ENCODE measurements at places on chromosomes 3 and 15.

- DNase-seq: no peak
Observed at GRCh38 chr3:101858464-101859030, 9.2 kb downstream of the NFKBIZ start.

DNA sequence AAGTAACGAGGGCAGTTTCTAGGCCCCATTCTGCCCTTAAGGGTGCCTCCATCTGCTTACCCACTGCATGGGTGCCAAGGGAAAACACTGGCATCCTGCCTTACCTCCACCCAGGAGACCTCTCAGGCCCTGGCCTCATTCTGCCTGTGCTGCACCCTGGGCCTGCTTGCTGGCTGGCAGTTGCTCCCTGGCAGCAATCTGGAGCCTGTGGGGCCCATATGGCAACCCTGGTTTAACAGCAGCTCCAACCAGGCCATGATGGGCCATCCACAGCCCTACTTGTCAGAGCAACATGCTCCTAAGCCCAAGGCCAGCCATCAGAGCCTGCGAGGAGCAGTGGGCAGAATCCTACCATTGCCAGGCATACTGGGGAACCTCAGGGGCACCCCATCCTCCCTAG, 3.7 kb downstream of the C3orf18 start:
- no peak for DNase-seq

- DNase-seq: peak; percentile 69
Observed at GRCh38 chr3:52004163-52004787, 8.6 kb upstream of the RPL29 start.

DNA sequence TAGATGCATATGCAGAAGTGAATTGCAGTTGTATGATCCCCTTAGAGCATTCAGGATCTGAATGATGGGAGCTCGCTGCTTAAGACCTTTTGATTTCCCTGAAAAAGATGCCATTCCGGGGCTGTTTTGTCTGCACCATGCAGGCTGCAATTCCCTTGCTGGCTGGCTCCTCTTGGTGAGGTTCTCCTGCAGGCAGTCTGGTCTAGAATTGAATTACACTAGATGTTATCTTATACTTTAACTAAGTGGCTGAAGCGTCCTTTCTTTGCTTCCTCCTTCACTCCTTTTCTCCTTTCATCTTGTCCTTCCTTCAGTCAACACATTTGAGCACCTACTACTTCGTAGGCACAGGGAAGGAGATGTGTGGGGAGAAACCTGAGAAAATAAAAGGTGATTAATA, 18.6 kb upstream of the MYZAP start:
- DNase-seq: no peak

DNA sequence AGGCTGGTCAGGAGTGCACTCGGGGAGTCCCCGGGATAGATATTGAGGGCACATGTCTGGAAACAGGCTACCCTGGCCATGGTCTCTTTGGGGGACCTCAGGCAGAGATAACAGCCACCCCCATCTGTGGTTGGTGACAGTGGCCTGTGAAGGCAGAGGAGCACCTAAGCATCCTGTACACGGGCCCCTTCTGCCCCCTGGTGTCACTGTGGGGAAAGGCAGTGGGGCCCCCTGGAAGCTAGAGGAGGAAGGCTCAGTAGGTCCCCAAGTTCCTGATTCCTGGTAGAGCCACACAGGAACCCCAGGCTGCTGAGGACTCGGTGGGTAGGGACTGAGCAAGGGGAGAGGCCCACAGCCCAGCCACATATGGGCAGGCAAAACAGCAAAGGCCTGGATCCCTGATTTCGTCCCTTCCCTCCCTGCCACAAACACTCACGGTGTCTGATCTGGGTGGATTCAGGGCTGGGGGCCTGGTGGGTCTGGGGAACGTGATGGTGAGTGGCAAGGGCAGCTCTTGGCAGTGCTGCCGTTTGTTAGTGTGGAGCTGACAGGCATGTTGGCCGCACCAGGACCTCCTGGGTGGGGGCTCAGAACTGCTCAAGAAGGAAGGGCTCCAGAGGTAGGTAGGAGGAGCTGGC, 14.1 kb upstream of the CXCR6 start:
- DNase-seq: peak; percentile 62

- DNase-seq: no peak
Observed at GRCh38 chr3:72661115-72661457, 187.2 kb downstream of the SHQ1 start.

DNA sequence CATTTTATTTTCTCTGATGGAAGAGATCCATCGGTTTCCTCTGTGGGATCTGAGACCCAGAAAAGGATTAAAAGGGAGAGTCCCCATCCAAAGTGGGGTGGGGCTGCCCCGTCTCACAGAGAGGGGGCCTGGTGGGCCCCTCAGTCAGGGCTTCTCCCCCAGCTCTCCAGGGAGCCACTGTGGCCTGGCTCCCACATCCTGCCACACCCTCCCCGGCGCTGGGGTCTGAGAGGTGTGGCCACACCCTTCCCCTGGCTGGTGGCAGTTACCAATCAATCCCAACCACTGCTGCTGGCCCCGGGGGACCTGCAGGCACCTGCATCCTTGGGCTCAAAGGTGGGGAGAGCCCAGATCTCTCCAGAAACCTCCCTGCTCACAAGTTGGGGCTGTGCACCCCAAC, 161.8 kb upstream of the IQSEC1 start:
- DNase-seq: no peak

GRCh38 chr15:65611888-65612615, 1.1 kb upstream of the INTS14 start:
- no peak for DNase-seq

- no peak for DNase-seq
Observed at GRCh38 chr15:57785959-57786358, 79.4 kb downstream of the POLR2M start.

DNA sequence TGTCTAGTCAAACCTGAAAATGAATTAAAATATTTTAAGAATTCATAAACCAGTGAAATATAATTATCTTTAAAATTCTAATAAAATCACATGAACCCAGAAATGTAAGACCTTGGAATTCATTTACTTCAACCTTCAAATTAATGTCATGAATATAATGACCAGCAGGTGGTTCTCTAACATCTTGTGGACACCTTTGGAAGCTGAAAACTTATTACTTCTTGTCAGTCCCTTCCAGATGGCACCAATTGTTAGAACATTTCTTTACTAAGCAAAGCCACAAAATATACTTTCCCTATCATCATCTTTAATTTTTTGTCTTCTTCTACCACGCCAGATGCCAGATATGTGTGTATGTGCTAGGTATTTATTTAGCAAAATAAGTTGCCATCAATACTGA, 240.0 kb downstream of the MBNL1 start:
- DNase-seq: peak; percentile 39

- no peak for DNase-seq
Observed at GRCh38 chr3:186287711-186288110, 74.3 kb downstream of the DGKG start.

DNA sequence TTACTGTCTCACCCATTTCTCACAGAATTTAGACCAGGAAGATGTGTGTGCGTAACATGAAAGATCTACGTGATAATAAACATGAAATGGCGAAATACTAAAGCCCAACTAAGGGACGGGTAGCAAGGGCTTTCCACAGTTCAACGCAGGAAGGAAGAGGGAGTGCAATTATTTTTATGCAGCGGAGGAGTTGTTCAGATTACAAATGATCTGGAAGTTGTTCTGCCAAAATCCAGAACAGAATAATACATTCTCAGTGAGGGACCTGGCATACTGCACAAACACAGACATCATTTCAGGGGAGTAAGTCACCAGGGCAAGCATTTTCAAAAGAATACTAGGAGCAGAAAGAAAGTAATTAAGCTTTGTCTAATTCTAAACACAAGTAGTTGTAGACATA, 133.6 kb upstream of the RAP2B start:
- peak; percentile 55 for DNase-seq

- DNase-seq: no peak
Observed at GRCh38 chr3:101143012-101143411, 149.8 kb upstream of the ABI3BP start.

DNA sequence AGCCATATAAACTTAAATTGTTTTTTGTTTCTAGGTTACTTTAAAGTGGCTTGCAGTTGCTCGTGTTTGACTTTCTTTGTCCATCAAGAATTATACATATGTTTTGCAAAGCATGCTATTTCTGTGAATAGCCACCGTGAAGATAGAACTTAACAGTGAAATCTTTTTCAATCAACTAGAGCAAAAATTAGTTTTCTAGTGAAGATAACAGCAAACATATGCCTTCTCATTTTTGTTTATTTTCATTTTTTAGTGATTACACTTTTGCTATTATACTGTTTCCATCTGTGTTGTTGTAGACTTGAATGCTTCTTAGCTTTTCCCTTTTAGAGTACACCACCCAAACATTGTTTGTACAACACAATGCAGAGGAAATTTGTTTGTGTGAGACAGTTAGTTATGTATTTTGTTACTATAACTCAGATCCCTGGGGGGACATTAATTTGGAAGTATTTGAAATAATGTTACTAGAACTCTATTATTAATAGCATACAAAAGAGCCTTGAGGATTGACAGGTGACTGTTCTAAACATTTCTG, 62.8 kb downstream of the CRYBG3 start:
- DNase-seq: no peak

DNA sequence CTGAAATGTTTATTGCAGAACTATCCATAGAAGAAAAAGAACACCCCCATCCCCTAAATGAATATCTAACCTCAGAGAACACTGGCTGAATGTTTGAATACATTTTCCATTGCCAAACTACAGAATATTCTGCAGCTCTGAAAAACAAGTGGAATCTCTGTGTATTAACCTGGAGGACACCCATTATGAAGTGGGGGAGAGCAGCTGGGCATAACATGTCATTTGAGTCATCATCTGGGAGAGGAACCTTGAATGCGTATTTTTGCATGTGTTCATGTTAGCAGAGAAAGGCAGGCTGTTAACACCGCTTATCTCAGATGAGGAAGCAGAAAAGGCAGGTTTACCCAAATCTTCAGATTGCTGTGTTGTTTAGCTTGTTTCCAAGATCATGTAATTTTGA, 31.5 kb downstream of the ESYT3 start:
- no peak for DNase-seq

- no peak for DNase-seq
Observed at GRCh38 chr3:138936741-138937689, 9.9 kb downstream of the FOXL2 start.

- DNase-seq: no peak
Observed at GRCh38 chr3:53495520-53496391, 1.3 kb downstream of the CACNA1D start.

GRCh38 chr15:94412979-94413746, 181.8 kb downstream of the MCTP2 start:
- peak; percentile 20 for DNase-seq

DNA sequence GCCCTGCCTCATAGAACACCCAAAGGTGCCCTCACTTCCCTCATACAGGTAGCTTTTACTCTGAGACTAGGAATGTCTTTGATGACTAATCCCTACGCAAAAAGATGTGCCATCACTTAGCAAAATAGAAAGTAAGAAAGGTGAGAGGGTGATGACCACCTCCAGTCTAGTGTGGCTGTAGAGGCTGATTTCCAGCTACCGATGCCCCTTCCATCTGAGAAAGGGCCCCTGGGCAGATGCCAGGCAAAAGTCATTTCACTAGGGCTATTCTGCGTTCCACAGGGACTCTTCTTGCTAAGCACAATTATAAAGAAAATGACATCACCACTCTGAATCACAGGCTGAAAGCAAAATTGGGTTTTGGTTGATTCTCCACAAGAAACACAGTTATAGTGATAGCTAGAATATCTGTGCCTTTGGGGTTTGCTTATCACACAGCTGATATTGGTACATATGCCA, 77.4 kb downstream of the RBPMS2 start:
- no peak for DNase-seq

DNA sequence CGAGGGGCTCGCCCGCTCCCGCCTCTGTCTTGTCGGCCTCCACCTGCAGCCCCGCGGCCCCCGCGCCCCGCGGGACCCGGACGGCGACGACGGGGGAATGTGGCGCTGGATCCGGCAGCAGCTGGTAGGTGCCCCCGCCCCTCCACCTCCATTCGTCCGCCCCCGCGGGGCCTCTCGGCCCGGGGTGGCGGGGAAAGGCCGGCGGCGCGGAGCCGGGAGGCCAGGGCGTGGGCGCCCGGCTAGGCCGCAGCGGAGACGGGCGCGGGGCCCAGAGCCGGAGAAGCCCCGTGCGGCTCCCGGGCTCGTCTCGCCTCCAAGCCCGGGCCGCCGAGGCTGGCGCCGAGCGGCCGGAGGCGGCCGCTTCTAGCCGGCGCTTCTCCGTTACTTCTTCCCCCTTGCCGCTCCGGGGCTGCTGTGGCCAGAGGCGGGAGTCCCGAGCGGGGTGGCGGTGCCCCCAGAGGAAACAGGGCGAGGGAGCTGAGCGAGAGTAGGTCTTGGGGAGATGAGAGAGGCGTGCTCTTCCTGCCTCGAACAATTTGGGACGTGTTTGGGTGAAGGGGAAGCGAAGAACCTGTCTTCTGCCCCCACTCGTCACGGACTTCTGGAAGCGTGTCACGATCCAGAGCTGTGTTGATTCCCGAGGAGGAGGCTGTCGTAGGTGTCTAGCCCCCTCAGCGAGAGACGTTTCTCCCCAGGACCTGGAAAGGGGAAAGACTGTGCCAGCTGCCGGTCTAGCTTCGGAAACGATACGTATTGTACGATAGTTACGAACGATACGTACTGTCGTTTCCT, 555 bp downstream of the ATP11B start:
- DNase-seq: peak; percentile 57

GRCh38 chr15:29105151-29105854, 164.3 kb downstream of the NSMCE3 start:
- no peak for DNase-seq

DNA sequence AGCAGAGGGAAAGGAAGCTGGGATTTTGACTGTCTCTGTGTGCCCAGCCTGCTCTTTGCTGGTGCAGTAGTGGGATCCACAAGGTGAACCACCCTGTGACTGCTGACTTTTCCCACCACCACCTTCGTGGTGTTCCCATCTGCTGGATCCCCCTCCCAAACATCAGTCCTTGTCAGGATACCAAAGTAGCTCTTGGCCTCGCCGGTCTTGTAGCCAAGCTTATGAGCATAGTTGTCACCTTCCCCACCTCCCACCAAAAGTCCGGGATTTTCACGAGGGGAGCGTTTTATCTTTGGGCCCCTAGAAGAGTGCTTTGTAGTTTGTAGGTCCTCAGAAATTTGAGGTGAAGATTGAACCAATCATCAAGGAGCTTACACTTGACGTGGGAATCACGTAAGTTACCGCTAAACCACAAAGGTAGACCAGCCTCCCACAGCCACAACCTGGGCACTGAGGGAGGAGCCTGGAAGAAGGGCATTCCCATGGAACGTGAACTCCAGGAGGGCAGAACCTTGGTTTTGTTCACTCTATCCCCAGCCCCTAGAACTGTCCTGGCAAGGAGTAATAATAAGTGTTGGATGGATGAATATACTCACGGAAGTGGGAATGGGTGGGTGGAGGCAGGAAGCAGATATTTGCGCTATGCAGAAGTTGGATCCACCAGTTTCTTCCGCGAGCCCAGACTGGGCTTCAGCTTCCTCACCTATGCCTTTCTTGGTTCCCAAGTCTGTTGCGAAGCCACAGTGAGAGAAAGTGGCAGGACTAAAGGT, 814 bp upstream of the TEX264 start:
- DNase-seq: no peak

Data from KBM-7 (cell line).